ENCODE measurements at places on chromosomes 4 and X.

DNA sequence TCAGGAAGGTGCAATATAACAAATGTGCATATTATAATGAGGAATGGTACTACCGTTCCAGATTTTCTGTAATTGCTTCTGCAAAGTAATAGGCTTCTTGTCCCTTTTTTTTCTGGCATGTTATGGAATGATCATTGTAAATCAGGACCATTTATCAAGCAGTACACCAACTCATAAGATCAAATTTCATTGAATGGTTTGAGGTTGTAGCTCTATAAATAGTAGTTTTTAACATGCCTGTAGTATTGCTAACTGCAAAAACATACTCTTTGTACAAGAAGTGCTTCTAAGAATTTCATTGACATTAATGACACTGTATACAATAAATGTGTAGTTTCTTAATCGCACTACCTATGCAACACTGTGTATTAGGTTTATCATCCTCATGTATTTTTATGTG, 12.6 kb downstream of the IBSP start:
- DNase-seq, result no peak

DNA sequence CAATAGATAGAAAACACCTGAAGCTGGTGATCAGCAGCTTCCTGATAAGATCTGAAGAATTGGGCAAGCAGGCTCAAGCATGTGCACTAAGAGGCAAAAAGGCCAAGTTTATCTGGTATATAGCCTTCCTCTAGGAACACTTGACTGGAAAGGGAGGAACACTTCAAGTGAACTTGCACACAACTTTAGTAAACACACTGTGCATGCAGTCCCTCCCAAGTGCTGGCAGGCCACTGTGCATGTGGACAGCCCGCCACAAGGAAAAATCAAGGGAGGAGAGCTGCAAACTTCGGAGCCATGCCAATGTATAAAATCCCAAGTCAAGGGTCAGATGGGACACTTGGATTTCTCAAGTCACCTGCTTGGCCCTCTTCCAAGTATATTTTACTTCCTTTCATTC, 645.8 kb upstream of the NDST4 start:
- DNase-seq, result no peak

DNA sequence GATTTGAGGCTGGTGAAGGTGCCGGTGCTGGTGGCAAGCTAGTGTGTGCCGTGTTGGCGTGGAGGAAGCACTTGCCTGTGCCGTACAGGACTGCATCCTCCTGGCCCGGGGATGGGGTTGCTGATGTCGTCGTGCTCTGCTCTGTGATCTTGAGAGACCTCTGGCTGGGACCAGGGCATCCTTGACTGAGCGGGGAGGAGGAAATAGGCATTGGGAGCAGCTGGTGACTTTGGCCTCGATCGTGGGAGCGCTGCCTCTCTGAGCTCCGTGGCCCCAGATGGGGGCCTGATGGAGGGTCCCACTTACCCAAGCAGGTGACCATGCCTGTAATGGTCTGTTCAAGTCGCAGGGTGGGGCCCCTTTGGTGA, 31.5 kb upstream of the CLCN4 start:
- DNase-seq, result no peak

GRCh38 chr4:56856656-56857055, 35.2 kb upstream of the SPINK2 start:
- DNase-seq, result no peak

GRCh38 chr4:3384771-3385710, 56.7 kb upstream of the HGFAC start:
- no peak for DNase-seq

- DNase-seq, result no peak
These were observed 207.2 kb downstream of the NLGN4X start for GRCh38 chrX:6021316-6022091.

DNA sequence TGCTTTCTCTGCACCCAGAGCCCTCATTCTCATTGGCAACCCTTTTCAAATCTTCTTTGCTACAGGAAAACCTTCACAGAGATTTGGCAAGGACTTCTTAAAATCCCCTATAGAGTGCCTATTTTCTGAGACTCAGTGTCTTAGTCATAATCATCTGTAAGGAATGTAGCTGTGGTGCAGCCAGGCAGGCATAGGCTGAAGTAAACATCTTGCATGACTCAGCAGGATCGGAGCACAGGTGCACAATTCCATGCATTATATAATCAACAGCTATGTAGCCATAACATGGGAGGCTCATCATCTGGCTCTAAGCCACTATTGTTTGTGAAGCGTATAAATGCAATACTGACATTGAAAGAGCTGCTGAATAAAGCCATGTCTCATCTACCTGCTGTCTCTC, 368.8 kb downstream of the MAGEE1 start:
- no peak for DNase-seq
